ENCODE measurements at places on chromosomes 2 and 18.

DNA sequence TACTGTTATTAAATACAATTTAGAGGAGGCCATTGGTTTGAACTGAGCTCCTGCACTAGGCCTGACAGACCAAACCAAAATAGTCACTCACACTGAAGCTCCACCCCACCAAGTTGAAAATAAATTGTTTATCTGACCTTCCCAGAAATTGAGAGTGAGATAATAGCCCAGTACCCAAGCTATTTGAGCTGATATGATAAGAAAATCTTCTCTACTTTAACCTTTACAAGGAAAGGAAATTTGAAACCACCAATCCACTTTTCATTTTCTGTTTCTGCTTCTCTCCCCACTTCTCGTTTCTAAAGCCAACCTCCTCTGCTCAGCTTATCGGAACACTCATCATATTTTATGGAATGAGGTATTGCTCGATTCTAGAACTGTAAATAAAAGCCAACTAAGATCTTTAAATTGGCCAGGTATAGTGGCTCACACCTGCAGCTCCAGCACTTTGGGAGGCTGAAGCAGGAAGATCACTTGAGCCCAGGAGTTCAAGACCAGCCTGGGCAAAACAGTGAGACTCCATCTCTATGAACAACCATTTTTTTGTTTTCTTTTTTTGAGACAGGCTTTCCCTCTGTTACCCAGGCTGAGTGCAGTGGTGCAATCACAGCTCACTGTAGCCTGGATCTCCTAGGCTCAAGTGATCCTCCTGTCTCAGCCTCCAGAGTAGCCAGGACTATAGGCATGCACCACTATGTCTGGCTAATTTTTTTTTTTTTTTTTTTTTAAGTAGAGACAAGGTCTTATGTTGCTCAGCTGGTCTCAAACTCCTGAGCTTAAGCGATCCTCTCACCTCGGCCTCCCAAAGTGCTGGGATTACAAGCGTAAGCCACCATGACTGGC is 13.3 kb upstream of the GALM start:
- no peak for DNase-seq

DNA sequence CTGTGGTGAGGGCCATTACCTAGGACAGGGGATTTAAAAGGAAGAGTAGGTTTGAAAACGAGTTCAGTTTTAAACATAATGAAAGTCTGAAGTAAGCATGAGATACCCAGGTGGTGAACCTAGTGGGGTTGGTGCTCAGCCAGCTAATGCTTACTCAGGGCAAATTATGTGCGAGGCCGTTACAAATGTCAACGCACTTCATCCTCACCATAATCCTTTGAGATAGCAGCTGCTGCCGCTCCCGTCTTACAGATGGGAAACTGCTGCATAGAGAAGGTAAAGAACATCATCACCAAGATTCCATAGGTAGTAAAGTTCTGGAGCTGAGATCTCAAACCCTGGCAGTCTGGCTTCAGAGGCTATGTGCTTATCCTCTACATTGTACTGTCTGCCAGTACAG is 209.0 kb downstream of the DYM start:
- no peak for DNase-seq

- no peak for DNase-seq
Measured at GRCh38 chr2:216589791-216590190, 43.4 kb upstream of the IGFBP2 start.

DNA sequence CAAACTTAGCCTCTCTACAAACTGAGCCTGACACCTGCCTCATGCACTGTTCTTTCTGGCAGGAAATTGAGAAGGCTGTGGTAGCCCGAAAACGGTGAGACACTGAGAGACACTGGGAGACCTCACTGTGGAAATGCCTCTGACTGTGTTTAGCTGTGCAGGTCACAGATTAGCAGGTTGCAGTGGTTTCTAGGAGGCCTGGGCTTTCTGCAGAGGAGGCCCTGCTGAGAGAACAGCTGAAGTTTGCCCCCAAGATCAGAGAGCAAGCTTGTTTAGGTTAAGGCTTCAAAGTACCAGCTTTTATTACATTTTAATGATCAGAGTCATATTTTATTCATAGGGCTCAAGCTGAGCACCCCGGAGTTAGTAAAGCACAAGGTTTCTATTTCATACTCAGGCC is 68.7 kb upstream of the LYPD6 start:
- DNase-seq = no peak
